ENCODE measurements at places on chromosomes 13 and 19.

DNA sequence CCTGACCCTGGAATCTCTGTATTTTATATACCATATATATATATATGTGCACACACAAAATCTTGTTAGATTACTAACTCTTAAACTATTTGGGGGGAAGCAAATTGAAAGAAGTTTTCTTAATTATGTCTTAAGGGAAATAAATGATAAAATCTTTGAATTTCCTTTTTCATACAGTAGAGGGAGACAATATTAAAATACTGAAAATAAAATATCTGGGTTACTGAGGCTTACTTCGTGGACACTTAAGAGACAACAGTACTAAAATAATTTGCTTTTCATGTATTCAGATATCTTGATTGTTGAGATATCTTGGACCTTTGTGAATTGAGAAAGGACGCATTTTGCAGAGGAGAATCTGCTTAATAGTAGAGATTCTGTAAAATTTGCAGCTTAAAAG lies 17.0 kb downstream of the SUGT1 start:
- no peak for DNase-seq

- DNase-seq = no peak
These were observed 99.3 kb upstream of the GJB6 start for GRCh38 chr13:20331419-20331818.

GRCh38 chr13:19860884-19861655 lies 2.4 kb downstream of the ZMYM5 start:
- DNase-seq = no peak

DNA sequence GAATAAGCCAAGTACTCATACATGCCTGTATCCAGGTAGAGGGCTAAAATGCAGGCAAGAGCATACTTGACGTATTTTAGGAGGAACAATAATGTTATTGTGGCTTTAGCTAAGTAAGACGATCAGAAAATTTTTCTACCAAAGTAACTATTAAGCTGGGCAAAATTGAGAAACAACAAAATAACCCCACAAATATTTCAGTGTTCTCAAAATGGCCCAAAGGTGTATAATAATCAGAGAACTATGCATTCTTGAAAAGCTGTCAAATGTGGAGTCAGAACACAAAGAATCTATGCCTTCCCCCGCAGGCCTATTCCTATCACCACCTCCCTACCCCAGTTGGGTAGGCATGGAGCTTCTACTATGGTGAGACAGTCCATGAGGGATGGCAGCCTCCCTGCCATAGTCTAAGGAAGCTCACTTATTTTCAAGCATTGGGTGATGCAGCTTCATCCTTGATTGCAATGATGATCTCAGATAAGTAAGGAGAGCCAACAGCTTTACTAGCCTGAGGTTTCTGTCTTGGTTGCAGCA lies 1132.5 kb upstream of the SPRY2 start:
- DNase-seq = no peak

- DNase-seq = no peak
These were observed 12.9 kb upstream of the ZNF470 start for GRCh38 chr19:56554272-56554869.

- peak; percentile 49 for DNase-seq
These were observed 7.7 kb upstream of the CXCL17 start for GRCh38 chr19:42450314-42450934.

GRCh38 chr13:24392972-24393371 lies 83.6 kb downstream of the C1QTNF9 start:
- DNase-seq = no peak
